ENCODE measurements at places on chromosomes 13 and 19.

- DNase-seq, result no peak
Measured at GRCh38 chr13:32125751-32126150, 94.2 kb downstream of the FRY start.

- DNase-seq, result no peak
Measured at GRCh38 chr13:59423708-59424340, 739.9 kb downstream of the DIAPH3 start.

DNA sequence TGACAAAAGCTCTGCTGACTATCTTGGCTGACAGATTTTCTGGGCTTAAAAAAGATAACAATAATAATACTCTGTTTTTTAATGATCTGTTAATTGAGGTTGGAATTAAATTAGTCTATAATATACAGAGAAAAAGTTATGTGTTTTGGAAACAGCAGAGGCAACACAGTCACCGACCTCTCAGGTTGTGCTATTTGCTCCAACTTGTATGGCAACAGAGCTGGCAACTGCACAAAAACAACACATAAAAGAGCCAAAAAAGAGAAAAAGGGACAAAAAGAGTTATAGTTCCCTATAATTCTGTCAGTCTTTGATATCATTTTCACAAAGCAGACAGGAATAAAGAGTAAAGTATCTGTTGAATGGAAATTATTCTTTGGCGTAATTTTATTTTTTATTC is 102.3 kb upstream of the POSTN start:
- no peak for DNase-seq

DNA sequence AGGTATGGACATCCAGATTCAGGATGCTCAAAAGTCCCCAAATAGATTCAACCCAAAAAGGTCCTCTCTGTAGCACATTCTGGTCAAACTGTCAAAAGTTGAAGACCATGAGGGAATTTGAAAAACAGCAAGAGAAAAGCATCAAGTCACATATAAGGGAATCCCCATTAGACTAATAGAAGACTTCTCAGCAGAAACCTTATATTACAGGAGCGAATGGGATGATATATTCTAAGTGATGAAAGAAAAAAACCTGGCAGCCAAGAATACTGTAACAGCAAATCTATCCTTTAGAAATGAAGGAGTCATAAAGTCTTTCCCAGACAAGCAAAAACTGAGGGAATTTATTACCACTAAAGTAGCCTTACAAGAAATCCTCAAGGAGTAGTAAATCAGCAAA is 29.7 kb downstream of the FXYD5 start:
- no peak for DNase-seq

DNA sequence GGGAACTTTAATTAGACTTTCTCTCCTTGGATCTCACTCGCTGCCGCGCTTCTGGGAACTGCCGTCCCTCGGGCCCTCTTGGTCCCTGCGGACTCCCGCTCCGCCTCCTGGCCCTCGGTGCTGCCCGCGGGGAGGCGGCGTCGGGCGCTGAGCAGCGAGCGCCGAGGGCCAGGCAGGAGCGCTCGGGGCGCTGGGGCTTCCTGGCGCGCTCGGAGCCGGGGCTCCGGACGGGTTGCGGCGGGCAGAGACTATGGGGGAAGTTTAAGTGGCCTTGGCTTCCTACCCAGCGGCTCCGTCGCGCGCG is 704 bp downstream of the CHST8 start:
- DNase-seq, result no peak

DNA sequence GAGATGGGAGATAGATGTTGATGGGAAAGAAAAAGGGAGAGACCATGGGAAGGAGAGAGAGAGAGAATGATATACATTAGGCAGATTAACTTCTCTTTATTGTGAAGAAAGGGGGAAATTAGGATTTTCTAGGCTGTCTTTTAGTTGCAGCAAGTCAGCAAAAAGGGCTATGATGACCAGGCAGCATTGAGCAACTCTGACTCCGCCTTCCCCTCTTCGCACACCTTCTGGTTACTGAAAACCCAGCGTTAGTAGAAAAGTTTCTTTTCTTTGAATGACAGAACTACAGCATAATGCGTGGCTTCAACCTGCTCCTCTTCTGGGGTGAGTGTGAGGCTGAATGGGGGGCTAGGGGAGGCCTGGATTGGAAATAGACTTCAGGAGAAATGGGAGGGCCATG is at the start of gene ADGRE1:
TSS of gene ADGRE1 (plus strand) at position 264 of the 400 bp plus-strand sequence. CDS start at position 294, 30 bp downstream.
- no peak for DNase-seq

- DNase-seq, result no peak
Measured at GRCh38 chr13:23554000-23554399, 16.2 kb upstream of the TNFRSF19 start.

DNA sequence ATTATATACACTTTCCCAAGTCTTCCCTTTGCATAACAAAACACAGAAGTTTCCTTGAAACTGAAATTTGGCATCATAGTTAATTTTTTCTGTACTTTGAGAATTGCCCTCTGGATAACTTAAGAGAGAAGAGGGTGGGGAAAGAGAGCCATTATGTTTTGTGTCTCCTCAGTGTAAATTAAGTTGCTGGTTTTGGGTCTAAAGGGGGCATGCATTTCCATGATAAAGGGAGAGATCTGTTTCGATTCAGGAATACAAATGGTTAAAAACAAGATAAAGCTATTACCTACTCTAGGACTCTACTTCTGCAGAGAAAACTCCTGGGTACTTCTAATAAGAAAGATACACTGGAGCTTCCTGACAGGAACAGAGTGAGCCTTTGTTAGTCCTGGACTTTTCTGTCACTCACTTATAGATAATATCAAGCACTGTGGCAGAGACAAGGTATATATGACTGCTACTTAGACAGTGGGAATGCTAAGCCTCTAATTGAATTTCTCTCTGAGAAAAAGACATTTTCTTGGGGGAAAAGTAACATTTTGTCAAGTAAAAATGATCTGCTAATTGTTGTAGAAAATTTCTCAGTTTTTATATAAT is 142.8 kb upstream of the PCDH9 start:
- DNase-seq, result no peak

DNA sequence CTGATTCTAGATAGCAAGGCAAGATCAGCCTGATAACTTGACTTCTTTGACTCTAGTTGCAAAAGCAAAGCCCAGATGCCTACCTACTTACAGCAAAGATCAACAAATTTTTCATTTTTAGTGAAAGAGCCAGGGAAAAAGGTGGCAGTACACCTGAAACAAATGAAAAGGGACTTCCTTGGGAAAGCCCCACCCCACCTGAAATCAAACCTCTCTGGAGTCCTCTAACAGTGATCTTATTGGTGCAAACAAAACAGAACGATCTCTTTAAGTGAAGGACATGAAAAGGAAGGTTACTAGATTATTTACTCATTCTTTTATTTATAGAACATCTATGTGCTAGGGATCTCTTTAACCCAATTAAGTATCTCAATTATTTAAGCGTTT is 507 bp upstream of the LCP1 start:
- no peak for DNase-seq

DNA sequence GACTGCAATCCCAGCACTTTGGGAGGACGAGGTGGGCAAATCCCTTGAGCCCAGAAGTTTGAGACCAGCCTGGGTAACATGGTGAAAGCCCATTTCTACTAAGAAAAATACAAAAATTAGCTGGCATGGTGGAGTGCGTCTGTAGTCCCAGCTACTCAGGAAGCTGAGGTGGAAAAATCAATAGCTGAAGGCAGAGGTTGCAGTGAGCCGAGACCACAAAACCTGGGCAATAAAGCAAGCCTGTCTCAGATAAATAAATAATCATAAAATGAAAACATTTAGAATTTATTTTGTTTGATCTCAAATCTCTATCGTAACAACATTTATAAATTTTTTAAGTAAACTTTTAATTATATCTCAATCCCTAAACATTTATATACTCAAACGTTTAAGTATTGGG is 36.6 kb downstream of the USP12 start:
- no peak for DNase-seq

- DNase-seq, result no peak
Measured at GRCh38 chr13:50672025-50672424, 171.5 kb downstream of the DLEU7 start.

GRCh38 chr13:83471011-83471410 is 411.3 kb downstream of the SLITRK1 start:
- DNase-seq, result no peak

- peak; percentile 2 for DNase-seq
Measured at GRCh38 chr19:41564515-41565378, 11.2 kb upstream of the CEACAM21 start.

DNA sequence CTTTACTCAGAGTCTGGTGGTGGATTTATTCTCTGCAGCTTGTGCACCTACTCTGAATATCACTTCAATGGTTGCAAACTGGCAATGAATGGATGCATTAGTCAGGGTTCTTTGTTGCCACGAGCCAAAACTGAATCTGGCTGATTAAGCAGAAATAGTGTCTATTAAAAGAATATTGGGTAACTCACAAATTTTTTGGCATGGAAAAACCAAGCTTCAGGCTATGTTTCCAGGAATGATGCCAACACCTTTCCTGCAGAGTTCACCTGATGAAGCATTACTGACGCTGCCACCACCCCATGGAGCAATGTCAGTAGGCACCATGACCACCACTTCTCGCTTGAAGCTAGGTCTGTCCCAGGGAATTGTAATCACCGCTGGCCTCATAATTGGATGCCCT is 597.8 kb upstream of the SLC10A2 start:
- no peak for DNase-seq

DNA sequence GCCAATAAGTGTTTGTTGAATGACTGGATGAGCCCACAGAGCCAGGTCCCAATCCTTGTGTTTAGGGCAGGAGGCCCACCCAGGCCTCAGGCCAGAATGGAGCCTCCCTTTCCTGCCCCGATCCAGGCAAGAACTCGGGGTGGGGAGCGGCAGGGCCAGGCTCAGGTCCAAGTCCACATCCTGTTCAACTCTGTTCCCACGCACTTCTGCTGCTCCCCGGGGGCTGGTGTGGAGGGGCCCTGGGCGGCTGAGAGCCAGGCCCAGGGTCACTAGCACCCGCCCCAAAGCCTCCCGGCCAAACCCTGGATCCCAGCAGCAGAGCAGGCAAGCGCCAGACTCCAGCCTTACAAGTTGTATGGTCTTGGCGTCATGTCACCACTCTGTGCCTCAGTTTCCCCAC is 8.0 kb downstream of the ANGPTL8 start:
- no peak for DNase-seq

GRCh38 chr13:41193919-41194824 is at the start of gene KBTBD7:
Gene KBTBD7, minus strand, starts transcription at chr13:41194569. Its CDS starts 312 bp downstream, at chr13:41194257.
- peak; percentile 98 for DNase-seq

- DNase-seq, result no peak
Measured at GRCh38 chr13:44268980-44269379, 104.6 kb upstream of the SERP2 start.

- peak; percentile 89 for DNase-seq
Measured at GRCh38 chr19:7533925-7534480, 1.5 kb upstream of the PNPLA6 start.

DNA sequence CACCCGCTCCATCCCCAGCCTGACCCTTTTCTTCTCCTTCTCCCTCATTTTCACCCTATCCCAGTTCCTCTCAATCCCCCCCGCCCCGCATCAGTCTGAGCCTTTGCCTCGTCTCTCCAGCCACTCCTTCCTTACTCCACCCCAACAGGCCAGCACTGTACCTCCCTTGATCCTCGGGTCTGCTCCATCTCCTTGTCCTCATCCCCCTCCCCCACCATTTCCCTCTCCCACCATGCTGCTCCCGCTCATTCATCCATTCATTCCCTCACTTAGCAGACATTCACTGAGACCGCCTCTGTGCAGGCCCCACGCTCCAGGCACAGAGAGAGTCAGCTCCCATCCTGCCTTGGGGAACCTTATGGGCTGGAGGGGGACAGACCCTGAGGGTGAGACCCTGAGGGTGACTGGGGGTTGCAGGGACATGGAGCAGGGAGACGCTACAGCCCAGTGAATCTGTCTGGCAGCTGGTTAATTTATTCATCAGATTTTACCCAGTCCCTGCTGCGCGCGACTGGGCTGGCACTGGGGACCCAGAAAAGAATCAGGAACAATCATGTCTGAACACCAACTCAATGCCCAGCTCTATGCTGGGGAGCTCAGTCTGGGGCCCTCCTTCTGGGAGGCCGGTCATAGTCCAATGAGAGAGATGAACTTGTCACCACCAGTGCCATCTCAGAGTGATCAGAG is 881 bp downstream of the ARHGAP33 start:
- DNase-seq, result no peak

GRCh38 chr13:40205771-40206240 is 460.6 kb downstream of the FOXO1 start:
- no peak for DNase-seq

- no peak for DNase-seq
Measured at GRCh38 chr19:37855098-37855497, 51.3 kb downstream of the WDR87 start.

DNA sequence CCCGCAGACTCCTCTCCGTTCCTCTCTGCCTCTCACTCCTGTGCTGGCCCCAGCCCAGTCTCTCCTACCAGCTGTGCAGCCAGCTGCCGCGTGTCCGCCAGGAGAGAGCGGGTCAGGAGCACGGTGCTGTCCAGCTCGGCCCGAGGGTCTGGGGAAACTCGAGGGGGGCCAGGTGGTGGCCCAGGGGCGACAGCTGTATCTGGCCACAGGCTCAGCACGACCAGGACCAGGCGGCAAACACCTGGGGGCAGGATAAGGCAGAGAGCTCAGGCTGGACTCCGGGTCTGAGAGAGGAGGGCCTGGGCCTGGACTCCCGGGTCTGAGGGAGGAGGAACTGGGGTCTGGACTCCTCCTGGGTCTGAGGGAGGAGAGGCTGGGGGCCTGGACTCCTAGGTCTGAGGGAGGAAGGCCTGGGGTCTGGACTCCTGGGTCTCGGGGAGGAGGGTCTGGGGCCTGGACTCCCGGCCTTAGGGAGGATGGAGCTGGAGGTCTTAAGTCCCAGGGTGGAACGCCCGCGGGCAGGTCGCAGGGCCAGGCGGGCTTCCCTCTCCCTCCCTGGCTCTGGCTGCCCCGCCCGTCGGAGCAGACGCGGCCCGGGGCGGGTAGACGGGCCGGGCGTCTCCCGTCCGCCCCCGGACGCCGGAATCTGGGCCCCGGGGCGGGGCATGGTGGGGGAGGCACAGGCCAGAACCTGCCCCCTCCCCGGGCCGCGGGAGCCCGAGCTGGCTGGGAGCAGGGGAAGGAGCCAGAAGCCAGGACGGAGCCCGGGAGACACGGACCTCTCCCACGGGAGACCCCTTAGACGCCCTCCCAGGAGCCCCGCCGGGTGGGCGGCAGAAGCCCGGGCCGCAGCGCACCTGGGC is 1.3 kb downstream of the IL11 start:
- DNase-seq, result peak; percentile 57

GRCh38 chr19:39112338-39112890 is 13.2 kb upstream of the PAK4 start:
- no peak for DNase-seq

GRCh38 chr19:45663800-45664199 is 4.2 kb upstream of the GIPR start:
- DNase-seq, result no peak

DNA sequence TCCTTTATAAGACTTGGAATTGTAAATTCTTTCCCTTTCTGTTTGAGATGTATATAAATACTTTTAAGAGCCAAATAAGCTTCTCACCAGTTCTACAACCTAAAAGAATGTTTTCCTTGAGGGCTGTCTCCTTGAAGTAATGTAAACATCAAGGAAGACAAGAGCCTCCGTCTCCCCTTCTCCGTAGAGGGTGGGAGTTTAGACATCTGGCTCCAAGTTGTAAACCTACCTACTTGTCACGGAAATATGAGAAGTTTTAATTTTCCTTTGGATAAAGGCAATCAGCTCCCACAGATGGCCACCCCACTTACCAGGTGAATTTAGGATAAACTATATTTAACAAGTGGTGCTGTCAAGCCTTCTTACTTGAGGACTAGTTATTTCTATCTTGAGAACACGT is 237.9 kb downstream of the NALCN start:
- DNase-seq, result peak; percentile 2
